AG04450 (cell line): ENCODE measurements at places on chromosomes 5 and 9. TPM values are rescaled to one million over a fixed set of nuclear protein-coding genes. Genes with fewer than 3 reads are reported as not detected.

- DNase-seq: peak; percentile 47
These were observed 66.4 kb downstream of the MACROH2A1 start for GRCh38 chr5:135332519-135333150.

GRCh38 chr5:14328144-14328543 is 185.0 kb downstream of the TRIO start:
- DNase-seq: no peak

GRCh38 chr9:86990290-86990689 is 43.0 kb upstream of the GAS1 start:
- DNase-seq: no peak

DNA sequence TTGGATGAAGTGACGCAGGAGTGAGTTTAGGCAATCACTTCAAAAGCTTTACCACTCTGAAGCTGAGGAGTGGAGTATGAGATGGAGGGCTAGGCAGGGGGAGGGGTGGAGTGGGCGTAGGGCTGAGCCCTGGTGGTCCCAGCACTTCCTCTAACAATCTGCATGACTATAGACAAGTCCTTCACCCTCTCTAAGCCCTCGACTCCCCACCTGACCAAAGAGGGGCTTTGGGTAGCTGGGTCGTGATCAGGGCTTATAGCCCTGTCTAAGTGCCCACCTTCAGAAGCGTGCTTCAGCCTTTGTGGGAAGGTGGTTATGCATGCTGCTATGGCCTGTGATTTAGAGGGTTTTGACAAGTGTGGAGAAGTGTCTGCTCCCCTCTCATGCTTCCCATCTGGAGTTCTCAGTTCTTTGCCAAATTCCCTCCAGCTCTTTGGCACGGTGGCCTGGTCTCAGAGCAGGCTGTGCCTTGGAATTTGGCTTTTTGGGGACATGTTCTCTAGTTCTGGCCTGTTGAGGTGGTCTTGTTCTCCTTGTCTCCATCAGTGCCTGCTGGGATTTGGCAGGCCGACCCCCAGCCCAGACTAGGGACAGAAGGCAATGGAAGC is 53.0 kb downstream of the ACTBL2 start:
- DNase-seq: no peak

DNA sequence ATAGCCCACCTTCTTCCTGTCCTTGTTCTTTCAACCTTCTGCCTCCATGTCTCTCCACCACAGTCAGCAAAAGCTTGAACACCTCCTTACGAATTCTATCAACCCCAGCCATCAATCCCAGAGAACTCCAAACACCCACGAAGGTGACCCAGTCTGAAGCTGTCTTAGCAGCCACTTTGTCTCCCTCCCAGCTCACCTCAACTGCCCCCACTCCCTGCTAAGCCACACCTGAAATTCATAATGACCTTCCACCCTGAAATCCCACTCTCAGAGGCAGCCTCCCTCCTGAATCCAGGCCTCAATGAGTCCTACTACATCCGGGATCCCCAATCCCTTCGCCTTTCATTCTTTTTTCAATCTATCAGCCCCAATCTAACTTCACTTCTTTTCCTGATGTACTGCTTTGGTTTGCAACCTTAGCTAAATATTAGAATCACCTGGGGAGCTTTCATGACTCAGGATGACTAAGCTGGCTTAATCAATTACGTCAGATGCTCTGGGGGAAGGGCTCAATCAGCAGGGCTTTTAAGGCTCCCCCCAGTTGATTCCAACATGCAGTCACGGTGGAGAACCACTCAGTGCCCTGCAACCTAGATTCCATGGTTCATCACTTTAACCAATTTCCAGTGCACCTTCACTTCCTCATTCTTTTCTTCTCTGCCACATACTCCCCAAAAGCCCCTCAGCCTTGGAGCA is 32.2 kb downstream of the BHMT start:
- DNase-seq: no peak

DNA sequence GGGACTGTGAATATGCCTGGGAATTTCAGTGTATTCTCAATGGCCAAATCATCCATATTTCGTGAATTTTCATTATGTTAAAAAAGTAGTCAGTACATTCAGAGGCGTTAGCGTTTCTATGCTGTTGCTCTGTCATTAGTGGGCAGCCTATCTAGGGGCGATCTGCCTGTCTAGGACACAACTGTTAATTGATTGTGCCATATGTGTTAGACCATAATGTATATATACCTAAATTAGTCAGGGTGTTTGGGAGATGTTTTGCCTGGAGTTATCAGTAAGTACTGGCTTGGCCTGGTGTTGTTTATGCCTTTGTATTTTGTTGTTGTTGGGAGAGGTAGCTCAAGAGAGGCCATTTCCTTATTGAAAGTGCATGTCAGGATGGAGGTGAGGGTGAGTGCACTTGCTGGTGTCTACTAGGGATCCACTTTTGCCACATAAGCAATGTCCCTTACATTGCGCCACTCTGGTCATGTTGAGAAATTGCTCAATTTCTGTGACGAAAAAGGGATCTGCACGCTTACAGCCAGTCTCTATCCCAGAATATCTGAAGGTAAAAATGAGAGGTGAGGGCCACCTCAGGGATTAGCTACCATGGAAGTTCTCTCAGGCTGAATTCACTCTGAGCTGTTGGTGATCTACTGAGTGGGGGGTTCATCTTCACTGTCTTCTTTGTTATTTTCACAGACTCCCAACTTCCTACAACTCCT is 123.3 kb downstream of the ST8SIA4 start:
- DNase-seq: no peak

- no peak for DNase-seq
These were observed 8.8 kb downstream of the CDO1 start for GRCh38 chr5:115807654-115808052.

DNA sequence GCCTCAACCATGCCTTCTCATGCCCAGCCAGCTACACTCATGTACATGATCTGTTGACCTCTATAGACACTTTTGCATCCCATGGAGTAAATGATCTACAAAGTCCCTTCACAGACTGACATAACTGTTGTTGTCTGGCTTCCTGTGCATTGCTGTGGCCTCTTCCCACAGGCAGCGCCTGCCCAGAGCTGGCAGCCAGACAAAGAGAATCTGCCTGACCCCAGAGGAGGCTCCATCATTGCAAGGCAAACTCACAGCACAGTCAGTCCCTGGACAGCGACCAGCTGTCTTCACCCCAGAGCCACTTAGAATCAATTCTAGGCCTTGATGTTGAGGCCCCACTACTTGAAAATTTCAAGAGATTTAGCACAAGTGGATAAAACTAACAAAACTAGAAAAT is 65.5 kb downstream of the INSYN2B start:
- no peak for DNase-seq

GRCh38 chr5:150429410-150429873 is 16.7 kb upstream of the CD74 start:
- DNase-seq: no peak

- DNase-seq: no peak
These were observed 153.4 kb downstream of the SLC12A2 start for GRCh38 chr5:128237000-128237399.

DNA sequence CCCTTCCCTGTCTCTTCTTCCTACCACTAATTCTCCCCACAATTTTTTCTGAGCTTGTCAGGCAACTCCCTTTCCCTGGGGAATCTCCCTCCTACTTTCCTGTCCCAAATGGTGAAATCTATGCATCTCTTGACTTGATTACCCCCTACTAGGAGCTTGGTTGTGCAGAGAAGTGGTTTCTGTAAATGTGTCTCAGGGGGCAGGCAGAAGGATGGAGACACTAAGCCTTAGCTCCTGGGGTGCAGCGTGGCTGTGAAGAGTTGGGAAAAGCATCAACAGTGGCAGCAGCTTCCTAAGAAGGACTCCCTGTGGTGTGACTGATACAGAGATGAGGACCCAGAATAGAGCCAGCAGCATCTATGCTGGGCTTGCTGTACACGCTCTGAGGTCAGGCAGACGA is 62.3 kb downstream of the NRG2 start:
- no peak for DNase-seq

GRCh38 chr5:81895307-81895706 is 76.5 kb upstream of the ATG10 start:
- DNase-seq: no peak

DNA sequence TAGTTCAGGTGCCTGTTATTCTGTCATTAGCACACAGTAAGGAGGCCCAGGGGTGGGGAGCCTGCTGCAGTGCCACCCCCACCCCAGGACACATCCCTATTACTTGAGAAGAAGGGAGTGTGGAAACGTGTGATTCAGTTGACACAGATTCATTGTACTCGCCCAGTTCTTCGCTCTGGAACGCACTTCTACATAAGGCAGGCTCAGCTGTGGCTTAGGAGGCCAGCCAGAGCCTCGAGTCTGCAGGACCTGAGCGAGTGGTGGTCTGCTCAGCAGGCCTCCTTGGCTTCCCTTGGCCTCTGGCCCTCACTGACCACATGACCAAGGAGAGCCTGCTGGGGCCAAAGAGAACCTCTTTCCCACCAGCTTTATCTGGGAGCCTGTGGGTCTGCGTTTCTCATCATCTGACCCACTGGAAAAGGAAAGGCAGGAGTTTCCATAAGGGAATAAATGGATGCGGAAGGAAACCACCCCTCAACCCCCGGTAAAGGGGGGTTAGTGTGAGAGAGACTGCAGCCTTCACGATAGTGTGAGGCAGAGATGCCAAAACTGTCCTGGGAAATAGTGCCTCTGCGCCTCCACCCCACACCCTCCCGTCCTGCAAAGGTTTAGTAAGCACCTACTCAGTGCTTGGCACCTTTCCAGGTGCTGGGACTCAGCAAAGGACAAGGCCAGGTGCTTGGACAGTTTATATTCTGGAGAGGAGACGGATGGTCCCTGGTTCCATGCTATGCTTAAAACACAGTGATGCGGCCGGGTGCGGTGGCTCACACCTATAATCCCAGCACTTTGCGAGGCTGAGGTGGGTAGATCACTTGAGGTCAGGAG is 73.7 kb downstream of the PPARGC1B start:
- no peak for DNase-seq

GRCh38 chr5:34517249-34517648 is 138.9 kb upstream of the RAI14 start:
- DNase-seq: no peak

DNA sequence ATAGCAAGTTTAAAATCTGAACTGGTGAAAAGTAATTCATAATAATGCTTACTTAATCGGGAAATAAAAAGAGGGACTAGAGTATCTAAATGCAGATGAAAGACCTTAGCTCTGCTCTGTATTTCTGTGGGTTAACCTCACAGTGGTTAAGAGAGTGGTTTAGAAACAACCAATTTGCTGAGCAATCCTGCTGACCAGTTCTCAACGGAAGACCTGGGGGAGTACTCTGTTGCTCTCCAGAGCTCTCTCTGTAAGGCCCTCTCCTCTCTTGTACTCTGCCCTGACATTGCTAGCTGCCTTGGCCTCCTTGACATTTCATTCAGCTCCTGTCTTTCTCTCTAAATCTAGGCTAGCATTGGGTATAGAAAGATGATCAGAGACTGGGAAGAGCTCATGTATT is 1186.6 kb upstream of the SEMA6A start:
- no peak for DNase-seq

GRCh38 chr5:171893290-171893886 is 107.8 kb downstream of the SMIM23 start:
- DNase-seq: peak; percentile 29

DNA sequence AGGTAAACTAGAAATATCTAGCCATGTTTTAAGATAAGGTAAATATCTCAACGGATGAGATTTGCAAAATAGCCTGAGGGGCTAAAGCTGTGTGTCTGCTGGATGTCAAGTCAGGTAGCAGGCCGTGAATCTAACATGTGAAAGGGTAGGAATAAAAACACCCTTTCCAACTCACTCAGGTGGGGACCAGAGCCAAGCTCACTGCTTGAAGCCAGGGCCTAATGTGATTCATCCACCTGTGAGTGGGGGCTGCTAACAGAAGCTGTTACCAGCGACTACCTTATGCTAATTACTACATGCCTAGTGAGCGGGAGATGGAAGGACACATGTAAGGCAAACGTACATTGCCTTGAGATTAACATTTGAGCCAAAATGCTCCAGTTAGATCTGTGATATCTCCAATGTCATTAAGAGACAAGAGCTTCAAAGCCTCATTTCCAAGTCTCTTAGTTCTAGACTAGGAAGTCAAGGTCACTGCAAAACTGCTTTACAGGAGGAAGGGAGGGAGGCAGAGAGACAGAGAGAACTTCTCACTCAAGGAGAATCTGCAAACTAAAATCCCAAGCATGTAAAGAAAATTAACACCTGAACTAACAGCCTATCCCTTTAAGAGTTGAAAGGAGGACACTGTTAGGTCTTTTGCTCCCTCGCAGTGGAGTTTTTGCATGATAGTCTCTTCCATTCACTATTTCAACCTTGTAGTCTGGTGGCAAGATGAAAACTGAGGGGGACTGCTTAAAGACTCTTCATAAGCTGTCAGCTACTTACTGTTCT is 141.6 kb upstream of the RPS23 start:
- DNase-seq: no peak

GRCh38 chr5:81631124-81631523 is 119.8 kb downstream of the SSBP2 start:
- no peak for DNase-seq

DNA sequence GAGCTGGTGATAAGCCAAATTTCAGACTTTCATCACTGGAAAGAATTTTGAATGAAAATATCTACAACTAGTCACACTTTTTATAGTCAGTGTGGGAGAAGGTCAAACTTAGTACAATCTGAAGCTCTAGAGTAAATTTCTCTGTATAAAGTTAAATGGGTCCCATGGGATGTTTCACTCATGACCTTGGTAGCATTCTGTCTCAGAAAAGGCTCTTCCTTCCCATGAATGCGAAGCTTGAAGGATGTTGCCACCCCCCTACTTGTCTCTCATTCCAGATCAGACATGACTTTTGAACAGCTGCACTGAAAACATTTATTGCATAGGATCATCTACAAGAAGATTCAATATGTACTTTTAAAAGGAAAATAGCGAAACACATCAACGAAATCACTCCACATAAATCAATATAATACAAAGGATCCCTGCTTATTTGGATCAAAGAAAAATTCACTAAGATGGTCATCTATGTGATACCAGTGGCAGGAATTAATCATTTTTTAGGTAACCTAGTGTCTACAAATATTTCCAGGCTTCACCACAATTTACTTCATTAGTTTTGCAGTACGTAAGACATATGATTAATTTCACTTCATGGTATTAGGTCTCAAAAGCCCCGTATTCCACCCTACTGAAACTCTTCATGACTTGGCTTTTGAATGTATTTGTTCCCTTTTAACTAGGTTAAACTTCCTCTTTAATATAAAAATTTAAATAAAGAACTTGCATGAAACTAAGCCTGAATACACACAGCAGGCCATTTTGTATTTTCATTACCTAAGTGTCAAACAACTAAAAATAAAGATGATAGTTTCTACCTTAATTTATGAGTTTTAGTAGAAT is 4.4 kb downstream of the ST8SIA4 start:
- DNase-seq: no peak

GLDC gene
- polyA plus RNA-seq: 0.17 and 0.20 TPM in 2 replicates

SLC30A5 gene
- polyA plus RNA-seq: 38.4 and 49.2 TPM in 2 replicates

EFNA5 gene
- 2.4 and 3.0 TPM in 2 replicates for polyA plus RNA-seq

IL33 gene
- polyA plus RNA-seq: 0.26 and 0.29 TPM in 2 replicates

PCDHB4 gene
- polyA plus RNA-seq: 0.04 and 0.06 TPM in 2 replicates

ZNF879 gene
- 1.9 and 3.1 TPM in 2 replicates for polyA plus RNA-seq

FAM240B gene
- polyA plus RNA-seq: not detected in 2 replicates
